ENCODE measurements at places on chromosomes 4 and X.

- DNase-seq: no peak
Observed at GRCh38 chr4:159016593-159017024, 86.3 kb upstream of the RAPGEF2 start.

- DNase-seq: no peak
Observed at GRCh38 chr4:112277220-112277619, 8.5 kb downstream of the TIFA start.

DNA sequence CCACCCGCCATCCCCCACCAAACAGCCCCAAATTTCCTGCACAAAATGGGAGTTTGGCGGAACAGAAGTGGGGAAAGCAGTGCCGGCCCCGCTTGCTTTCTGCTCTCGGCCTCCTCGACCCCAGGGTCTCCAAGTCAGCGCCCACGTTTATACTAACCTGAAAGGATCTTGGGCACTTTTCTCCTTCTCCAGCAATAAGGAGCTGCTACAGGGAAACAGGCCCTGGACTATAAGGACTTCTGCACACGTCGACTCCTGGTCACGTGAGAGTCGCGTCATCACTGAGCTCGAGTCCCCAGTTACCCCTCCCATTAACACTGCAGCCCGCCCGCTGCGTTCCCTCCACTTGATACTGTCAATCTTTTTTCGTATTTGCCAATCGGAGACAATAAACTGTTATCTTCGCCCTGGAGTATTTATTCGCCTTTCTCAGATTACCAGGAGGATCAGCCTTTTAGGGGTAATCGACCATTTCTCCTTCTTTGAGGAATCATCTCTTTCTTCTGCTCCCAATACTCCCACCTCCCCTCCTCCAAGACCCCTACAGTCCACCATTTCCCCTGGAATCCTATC lies at the start of gene TCEAL8:
TSS of gene TCEAL8 (minus strand) at position 235 of the 573 bp plus-strand sequence. CDS start 1,176 bp downstream, outside the sequence.
- DNase-seq: peak; percentile 43

- no peak for DNase-seq
Observed at GRCh38 chr4:174763454-174764104, 65.5 kb downstream of the GLRA3 start.
